G401 (cell line): ENCODE measurements at places on chromosomes 12 and 14. TPM values are rescaled to one million over a fixed set of nuclear protein-coding genes. Genes with fewer than 3 reads are reported as not detected.

CLEC6A gene
- not detected in 2 replicates for total RNA-seq

PZP gene
- not detected in 2 replicates for total RNA-seq

GMFB gene
- total RNA-seq: 94.1 and 134 TPM in 2 replicates

A2M gene
- total RNA-seq: not detected in 2 replicates

RDH5 gene
- total RNA-seq: 2.5 and 4.3 TPM in 2 replicates

IGF1 gene
- total RNA-seq: not detected in 2 replicates

PROX2 gene
- not detected in 2 replicates for total RNA-seq

C12orf54 gene
- not detected in 2 replicates for total RNA-seq

NINJ2 gene
- total RNA-seq: 0.31 and 5.0 TPM in 2 replicates
